NCI-H524 (cell line): ENCODE measurements at places on chromosomes 5 and 9.

GRCh38 chr9:115063058-115063845 lies 54.7 kb downstream of the TNC start:
- no peak for DNase-seq

- no peak for DNase-seq
These were observed 6.4 kb upstream of the RFK start for GRCh38 chr9:76400534-76401096.

DNA sequence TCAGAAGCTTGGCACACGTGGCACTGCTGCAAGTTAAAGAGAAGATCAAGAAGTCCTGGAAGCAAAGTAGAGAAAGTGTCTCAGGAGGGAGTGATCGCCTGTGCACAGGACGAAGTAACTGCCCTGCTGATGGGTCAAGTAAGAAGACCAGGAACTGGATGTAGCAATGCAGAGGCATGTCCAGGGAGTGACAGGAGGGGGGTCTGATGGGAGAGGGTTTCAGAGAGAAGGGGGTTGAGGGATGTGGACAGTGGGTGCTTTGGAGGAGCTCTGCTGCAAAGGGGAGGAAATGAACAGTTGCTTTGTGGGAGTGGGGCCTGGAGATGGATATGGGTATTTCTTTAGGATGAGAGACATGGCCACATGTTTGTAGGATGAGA lies 60.2 kb upstream of the PHYKPL start:
- DNase-seq: no peak

- no peak for DNase-seq
These were observed 3.5 kb downstream of the PRUNE2 start for GRCh38 chr9:76902395-76902794.

DNA sequence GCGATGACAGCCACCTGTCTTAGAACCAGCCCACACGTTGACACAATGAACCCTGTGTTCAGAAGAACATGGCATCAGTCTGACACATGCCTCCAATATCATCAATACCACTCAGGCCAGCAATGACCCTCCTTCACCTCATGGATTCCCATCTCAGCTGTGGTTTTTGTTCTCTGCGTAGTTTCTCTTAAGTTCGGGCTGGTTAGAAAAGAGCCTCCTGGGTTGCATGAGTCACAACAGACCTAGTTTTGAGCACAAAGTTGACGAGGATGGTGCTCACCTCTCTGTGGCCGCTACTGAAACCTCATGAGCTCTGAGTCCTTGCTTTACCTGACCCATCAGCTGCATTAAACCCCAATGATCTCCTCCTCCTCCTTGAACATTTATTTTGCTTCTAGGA lies 299.9 kb downstream of the SPOCK1 start:
- no peak for DNase-seq

DNA sequence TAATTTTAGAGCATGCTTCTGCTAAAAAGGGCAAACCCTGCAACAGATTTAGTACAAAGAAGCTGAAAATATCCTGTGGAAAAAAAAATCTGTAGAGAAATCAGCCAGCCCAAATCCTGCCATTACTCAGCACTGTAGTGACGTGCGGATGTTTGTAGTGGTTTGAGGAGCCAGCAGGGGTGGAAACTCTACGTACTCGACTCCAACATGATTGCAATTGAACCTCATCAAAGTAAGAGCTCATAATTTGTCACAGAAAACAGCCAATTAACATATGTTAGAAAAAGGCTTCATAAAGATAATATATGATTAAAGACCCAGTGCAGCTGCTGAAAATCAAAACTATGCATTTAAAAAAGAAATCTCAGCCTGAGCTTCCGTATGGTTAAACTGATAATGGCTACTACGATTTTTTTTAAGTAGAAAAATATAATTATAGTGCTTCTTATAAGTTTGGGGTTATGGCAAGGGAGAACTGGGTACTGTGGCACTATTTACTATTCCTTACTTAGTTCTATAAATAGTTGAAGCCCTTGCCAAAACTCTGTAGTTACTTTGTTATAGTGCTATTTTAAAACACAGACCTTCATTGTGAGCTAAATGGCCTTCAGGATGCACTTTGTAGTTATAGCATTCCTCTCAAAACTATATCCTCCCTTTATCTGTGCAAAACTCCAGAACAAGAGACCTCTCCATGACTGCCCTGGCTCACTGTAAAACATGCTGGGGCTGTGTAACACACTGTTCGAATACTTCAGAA lies 49.4 kb downstream of the MEF2C start:
- peak; percentile 12 for DNase-seq

- DNase-seq: peak; percentile 47
These were observed 15.1 kb downstream of the PDLIM4 start for GRCh38 chr5:132272311-132273210.

DNA sequence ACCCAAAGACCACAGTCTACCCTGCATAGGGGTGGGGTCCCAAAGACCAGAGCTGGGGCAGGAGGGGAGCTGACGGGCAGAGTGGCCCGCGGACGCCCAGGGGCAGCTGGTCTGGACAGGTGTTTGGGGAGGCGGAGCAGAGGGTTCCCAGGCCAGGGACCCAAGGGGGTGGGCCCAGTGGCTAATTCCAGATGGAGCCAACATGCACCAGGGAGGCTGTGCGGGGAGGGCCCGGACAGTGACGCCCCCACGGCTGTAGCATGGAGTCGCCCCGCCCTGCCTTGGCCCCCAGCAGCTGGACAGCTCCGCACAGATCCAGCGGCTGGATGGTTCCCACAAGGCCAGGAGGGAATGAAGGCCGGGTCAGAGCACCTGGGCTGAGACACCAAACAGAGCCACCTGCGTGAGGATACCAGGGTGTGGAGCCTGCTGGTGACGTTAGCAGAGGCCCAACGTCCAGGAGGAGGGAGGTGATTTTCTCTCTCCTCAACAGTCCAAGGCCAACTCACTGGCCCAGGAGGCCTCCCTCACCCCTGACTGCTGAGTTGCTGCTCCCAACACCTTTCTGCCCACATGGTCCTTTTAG lies 55.3 kb upstream of the EGFL7 start:
- no peak for DNase-seq

DNA sequence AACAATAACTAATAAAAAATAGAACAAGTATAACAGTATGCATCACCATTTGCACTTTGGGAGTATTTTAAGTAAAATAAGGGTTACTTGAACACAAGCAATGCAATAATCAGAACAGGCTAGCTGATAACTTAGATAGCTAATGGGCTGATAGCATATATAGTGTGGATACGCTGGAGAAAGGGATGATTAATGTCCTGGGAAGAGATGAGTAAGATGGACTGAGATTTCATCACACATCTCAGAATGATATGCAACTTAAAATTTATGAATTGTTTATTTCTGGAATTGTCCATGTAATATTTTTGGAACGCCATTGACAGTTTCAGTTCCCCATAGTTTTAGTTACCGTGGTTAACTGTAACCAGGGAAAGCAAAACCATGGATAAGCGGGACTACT lies 173.6 kb downstream of the ISL1 start:
- no peak for DNase-seq

GRCh38 chr5:151270599-151270998 lies 17.6 kb downstream of the GM2A start:
- no peak for DNase-seq

- no peak for DNase-seq
These were observed 29.5 kb downstream of the IDNK start for GRCh38 chr9:83652433-83652832.

DNA sequence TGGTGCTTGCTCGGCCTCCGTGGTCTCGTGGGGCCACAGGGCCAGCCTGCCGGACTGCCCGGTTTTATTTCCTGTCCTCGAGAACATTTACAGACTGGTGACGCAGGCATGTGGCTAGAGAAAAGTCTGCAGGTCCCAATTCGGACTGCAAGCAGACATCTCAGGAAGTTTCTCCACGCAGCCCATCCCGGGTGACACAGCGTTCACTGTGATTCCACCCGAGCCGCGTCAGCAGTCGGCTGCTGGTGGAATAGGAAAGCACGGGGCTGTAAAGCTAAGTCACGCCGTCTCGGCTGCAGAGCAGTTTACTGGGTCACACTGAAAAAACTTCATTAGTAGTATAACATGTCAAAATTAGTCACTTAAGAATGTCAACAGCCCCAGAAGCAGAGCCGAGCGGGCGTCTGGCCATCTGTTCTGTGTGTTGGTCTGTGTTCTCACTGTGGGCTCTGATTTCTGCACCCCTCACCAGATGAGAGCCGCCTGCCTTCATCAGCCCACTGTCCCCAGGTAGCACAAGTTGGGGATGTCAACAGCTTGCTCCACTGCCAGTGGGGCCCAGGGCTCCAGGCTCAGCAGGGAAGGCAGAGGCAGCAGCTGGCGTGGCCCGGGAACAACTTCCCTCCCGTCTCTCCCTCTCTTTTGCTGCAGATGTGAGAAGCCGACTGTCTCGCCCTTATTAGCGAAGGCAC lies 363.7 kb downstream of the IRX2 start:
- DNase-seq: peak; percentile 98

GRCh38 chr9:37978983-37979382 lies 75.1 kb upstream of the SLC25A51 start:
- no peak for DNase-seq

DNA sequence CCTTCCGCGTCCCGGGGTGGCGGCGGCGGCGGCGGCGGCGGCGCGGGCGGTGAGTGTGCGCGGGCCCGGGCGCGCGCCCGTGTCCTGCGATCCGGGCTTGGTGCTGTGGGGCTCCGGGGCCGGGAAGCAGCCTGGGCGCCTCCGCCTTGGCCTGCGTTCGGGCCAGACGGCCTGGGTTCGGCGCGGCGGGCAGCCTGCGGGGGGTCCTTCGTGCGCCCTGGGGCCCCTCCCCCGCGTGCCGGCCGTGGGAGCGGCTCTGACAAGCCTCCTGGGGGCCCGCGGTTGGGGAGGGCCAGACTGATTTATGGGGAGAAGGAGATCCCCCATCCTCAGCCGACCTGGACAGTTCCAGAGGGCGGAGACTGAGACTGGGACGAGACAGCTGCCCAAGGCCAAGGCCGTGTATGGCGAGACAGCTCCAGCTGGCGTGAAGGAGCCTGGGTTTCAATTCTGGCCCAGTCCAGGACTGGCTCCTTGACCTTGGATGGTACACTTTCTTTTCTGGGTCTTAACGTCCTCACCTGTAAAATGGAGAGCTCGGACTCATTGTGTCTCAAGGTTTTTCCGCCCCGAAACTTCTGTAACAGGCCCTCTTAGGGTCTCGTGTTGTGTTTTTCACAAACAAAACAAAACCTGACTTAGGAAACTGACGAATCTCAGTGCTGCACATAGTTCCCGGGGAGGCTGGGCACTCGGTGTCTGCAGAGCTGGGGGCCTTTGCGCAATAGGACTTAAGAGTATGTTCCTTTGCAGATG lies 603 bp downstream of the TMEM268 start:
- DNase-seq: peak; percentile 70

DNA sequence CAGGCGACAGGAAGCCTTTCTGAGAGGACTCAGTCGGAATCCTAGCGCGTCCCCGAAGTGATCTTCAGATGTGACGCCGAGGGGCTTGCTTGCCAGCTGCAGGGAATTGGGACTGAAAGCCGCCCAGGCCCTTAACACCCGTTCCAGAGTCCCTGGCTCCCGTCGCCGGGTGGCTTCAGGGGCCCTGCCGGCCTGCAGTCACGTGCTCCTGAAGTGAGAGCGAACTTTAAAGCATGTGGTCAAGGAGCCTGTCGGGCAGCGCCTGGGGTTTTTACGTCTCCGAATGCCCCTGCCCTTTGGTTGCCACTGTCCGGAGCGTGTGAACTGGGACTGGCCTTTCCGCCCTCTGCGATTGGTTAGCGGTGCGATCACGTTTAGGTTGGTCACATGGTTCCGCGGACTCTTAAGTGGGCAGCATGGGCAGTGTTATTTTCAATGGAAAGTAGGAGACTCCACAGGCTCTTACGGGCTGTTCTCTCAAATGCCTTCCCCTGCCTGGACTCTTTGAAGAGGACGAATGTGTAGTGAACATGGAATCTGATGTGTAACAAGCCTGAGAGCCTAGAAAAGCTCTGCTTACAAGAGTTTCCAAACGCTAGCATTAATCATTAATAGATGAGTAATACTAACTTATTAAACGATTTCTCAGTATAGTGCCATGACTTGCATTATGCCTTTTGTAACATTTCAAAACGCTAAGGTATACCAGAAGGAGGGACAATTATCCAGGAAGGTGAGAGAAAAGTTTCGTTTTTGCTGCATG lies 1.9 kb downstream of the VLDLR start:
- peak; percentile 55 for DNase-seq

DNA sequence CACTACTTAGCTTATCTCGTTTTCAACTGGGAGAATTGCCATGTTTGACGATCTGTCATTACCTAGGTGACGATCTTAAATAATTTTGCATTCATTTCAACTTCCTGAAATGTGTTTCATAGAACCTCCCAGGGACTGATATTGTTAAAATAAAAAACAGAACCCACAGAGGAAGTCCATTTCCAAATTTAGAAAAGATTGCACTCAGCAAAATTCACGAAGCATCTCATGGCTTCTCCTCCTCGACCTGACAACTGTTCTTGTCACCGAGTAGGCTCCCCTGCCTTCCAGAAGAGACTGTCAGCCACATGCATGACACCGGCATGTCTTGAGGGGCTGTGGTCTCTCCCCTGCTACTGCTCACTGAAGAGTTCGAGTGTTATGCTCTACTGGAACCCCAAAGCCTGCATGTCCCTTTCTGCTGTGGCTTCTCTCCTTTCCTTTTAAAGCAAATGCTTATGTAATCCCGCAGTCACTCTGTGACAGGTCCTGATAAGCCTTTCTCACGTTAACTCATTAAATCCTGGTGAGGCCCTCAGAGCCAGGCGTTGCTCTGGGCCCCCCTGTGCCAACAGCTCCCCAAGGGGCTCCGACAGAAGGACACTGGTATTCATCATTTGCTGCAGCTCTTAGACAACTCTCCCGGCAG lies 26.8 kb upstream of the ANKRD33B start:
- DNase-seq: no peak

DNA sequence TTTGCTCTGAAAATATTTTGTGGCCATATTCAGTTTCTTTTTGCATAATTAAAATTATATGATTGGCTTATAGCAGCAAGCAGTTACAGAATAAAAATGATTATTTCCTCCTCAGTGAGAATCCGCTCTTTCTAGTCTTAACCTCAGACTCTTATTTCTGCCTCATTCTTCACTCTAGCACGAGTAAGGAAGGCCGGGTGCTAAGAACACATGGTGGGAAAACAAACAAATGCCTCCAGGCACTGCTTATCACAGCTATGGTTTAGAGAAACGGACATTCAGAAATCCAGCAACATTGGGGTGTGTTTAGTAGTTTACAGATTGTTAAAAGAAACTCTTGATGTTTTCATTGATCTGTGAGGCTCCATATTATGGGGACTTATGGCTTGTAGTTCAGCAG lies 168.7 kb downstream of the KDM4C start:
- DNase-seq: no peak

GRCh38 chr9:101032426-101032825 lies 3.9 kb downstream of the PLPPR1 start:
- DNase-seq: no peak

DNA sequence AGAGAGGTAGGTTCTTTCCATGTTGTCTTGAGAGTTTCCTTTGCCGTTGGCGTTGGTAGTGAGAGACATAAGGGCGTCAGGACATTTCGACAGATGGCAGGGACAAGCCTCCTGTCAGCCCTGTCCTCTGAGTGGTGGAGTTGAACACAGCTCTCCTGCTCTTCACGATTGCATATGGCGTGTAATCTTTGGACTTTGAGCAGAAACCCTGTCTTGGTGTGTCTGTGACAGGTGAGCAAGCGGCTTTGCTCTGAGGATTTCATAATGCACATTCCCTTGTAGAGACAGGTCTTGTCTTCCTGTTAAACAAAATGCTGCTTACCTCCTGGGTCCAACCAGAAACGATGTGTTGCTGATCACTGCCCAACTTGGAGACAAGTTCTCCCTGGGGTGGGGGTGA lies 146.5 kb downstream of the NXNL2 start:
- peak; percentile 65 for DNase-seq
